Activated gamma-delta T cell (primary cell): ENCODE measurements at places on chromosomes 7 and 10.

GRCh38 chr10:79268742-79269141 is 78.5 kb upstream of the PPIF start:
- no peak for DNase-seq

DNA sequence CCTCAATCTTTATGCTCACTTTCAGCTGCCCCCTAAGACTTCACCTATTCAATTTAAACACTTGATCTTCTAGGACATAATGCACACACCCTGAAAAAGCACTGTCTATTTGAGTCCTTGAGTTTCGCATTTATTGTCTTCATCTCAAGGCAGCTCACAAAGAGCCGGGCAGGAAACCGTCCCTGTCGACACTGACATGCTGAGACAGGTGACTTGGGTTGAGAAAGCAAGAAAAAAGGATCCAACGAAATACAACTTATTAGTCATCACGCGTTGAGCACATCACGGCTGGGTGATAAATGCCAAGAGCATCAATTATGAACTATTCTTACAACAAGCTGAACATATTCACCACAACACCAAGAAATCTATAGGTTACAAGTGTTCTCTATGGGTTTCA is 91.1 kb downstream of the CALN1 start:
- DNase-seq = no peak

DNA sequence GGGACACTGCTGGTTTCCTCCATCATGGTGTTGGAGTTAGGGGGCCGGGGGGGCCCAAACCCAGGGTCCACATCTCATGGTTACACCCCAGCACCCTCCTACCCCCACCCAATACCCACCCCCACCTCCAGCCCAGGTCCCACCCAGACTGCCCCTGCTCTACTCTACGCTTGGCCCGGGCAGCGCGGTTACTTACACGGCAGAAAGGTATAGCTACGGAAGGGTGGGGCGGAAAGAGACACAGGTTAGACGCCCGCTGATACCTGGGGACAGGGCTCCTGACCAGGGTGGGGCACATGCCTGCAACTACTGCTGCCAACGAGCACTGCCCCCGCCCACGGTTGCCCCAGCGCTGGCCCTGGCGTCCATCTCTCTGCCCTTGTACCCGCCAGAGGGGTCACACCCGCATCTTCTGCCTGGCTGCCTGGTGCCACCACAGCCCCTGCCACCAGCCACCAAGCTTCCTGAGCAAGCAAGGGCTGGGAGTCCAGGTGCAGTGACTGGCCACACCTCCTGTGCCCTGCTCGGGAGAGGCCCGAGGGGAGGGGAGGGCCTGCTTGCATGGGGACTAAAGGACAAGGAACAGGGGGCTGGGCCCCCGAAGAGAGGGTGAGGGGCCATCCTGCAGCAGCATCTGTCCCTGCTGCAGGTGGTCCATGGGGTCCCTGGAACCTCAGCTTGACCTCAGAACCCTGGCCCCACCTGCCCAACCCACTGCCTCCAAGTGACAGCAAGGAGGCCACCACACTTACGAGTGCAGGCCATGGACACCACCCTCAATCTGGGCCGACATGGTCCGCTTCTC is 16.1 kb downstream of the IMPDH1 start:
- no peak for DNase-seq

DNA sequence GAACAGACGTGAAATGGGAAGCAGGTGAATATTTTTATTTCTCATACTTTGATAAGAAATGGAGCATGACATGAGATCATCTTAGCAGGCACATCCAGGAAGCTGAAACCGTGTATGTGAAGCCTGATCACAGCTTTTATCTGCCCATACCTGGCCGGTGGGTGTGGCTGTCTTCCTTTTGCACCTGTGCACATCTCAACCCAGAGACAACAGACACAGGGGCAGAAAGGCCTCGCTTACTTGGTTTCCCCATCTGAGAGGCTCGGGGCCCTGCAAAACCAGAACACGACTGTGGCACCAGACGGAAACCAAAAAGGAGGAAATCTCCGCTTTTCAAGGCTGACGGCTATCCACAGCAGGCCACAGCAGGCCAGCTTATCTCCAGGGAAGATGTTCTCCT is 116.4 kb downstream of the TCERG1L start:
- no peak for DNase-seq

DNA sequence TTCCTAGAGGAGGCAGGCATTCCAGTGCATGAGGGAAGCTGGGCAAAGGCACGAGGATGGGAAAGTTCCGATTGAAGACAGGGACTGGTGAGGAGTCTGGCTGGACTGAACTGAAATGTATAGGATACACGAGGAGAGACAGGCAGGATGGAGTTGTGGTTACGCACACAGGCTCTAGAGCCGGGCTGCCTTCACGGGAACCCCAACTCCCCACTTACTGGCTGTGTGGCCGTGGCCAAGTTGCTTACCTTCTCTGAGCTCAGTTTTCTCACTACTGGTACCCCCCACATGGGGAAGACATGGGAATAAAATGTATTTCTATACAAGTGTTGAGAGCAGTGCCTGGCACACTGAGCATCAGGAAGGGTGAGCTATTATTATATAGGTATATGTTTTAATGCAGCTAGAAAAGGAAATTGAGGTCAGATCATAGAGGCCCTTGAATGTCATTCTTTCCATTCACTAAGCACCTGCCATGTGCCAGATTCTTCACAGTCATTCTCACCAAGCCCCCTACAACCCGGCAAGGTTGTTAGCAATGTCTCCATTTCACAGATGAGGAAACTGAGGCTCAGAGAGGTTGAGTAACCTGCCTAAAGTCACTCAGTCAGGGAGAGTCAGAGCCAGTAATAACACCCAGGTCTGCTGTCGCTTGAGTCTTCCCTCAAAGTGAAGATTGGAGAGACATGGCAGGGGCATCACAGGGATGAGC is 9.7 kb downstream of the CHST3 start:
- no peak for DNase-seq

DNA sequence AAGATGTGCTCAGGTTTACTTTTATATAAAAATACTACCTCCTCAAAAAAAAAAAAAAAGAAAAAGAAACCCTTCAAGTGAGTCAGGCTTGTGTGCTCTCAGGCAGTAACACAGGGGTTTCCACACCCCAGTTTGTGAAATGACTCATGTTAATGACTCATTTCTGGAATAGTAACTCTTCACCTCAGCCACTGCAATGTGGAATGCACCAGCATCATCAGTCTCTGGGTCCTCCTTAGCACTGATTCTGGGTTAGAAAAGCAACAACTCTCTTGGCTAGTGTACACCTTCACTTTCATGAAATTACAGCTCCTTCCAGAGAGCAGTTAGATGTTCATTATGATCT is 110.6 kb downstream of the EMX2 start:
- DNase-seq = no peak

DNA sequence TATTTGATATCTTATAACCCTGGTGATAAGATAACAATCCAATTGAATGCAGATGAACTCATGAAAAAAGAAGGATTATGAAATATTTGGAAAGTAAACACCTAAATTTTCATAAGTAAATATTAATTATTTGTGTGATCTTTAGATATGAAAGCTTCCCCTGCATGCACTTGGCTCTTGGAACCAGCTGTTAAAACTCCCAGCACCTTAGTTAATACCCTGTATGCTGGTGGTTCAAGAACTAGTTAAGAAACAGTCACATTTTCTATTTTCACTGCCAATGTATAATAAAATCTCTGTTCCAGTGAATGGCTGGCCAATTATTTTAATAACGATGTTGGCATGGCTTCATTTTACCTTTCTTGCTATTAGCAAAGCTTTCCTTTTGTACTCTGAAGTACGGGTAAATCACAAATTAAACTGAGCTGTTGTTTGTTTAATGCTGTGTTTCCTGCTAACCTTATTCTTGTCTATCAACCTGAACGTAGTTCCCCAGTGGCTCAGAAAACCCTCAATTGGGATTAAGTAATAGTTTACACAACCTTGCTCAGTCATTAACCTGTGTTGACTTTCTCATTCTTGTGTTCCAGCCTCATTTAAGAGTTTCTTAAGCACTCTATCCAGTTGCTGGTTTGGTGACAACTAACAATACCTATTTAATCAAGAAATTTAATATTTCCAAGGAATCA is 38.9 kb downstream of the MET start:
- DNase-seq = no peak

DNA sequence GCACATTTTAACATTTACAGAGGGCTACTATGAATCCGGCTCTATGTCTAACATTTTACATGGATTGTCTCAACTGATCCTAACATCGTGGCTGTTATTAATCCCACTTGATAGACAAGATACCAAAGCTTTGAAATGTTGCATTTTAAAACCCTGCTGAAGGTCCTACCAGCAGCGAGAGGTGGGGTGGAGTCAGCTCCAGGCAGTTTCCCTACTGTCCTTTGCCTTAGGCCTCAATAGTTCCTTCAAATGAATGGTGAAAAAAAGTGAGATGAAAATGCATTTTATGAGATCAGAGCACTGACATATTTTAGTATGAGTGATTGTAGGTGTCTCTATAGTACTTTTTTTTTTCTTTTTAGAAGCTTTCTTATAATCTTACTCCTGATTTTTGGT is 26.6 kb downstream of the BAIAP2L1 start:
- no peak for DNase-seq

DNA sequence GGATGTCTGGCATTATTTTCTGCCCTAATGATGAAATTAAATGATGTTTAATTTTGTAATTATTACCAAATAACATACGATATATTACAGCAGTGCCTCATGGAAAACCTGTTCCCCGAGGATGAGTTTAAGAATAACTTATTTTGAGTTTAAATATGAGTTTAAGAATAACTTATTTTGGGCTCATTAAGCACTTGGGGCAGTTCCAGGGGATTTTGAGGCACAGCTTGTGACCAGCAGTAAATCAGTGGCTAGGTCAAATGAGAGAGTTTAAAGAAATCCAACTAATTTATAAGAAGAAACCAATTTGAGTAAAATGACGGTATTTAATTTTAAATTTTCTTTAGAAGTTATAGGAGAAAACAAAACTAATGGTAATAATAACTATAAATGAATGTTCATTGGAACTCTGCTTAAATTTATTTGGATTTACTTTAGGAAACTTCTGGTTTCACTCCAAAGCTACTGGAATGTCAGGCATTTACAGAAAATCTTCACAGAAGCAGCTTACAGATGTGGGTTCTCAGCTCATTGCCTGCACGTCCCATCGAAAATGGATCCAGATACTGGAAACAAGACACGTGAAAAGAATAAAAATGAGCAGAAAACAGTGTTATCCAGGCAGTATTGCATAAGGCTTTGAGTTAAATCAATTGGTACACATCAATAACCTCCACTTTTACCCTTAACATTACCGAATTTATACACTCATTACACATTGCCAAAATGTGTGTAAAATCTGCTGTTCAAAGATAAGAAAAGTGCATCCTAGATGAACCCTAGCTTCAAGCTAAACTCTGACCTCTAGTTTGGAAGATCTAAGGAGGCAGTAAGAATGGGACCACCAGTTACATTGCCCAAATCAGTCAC is 784.5 kb upstream of the IGFBP3 start:
- DNase-seq = no peak

DNA sequence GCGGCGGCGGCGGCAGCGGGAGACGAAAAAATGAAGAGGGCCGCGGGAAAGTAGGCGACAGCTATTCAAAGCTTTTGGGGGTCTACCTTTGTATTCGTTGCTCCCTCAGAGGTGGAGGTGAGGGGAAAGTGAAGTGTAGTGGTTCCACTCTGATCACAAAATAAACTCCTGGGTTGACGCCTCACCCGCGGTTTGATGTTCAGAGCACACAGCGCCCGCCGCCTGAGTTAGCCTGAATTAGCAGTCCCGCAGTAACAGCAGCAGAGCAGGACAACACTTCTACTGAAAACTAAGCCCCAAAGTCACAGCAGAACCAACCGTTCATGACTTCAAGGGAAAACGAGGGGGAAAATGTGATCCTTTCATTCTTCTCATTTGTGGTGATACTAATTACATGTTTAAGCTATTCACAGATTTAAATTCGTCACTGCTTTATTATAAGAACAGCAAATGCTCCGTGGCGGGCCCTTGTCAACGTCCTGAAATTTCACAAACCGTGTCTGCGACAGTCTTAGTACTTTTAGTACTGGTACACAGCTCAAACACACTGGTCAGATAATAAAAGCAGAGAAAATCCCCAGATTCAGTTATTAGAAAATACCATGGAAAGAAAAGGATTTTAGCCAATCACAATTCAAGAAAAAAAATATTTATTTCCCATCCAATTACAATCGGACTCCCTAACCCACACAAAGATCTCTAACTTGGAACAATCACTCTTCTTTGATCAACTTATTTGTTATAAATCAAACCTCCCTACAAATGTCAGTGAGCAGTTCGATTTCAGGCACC is 563 bp upstream of the JMJD1C start:
- no peak for DNase-seq

GRCh38 chr10:61284222-61284890 is 168.8 kb downstream of the TMEM26 start:
- no peak for DNase-seq

- DNase-seq = no peak
Observed at GRCh38 chr10:36446881-36447280, 678.5 kb upstream of the ANKRD30A start.

DNA sequence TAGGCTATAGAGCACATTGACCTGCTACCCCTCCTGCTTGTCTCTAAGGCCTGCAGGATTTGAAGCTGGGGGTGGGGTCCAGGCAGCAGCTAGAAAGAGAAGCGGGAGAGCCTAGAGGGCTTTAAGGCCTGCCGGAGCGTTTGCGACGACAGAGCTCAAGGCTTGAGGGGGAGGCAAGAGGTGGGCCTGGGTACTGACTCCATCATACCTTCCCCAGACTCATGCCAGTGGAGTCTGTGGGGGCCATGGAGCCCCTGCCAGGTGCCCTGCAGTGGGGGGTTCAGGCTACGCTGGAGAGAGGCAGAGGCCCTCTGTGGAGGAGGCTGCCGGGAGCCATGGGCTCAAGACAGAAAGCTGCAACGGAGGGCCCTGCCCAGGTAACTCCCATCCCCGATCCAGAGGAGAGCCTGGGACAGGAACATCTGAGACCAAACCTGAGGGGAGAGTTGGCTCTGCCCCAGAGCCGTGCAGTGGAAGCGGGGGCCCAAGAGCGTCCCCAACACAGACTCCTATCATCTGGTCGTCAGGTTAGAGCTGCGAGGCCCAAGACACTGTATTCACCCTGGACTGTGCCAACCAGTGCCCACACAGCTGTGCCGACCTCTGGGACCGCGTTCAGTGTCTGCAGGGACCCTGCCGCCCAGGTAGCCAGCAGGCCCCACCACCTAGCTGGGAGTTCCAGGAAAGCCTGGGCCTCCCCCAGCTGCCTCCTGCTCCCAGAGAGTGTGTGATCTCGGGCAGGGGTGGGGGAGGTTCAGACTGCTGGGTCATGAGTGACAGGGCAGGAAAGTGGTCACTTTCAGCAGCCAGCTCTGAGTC is 13.2 kb upstream of the ZNF862 start:
- DNase-seq = no peak

DNA sequence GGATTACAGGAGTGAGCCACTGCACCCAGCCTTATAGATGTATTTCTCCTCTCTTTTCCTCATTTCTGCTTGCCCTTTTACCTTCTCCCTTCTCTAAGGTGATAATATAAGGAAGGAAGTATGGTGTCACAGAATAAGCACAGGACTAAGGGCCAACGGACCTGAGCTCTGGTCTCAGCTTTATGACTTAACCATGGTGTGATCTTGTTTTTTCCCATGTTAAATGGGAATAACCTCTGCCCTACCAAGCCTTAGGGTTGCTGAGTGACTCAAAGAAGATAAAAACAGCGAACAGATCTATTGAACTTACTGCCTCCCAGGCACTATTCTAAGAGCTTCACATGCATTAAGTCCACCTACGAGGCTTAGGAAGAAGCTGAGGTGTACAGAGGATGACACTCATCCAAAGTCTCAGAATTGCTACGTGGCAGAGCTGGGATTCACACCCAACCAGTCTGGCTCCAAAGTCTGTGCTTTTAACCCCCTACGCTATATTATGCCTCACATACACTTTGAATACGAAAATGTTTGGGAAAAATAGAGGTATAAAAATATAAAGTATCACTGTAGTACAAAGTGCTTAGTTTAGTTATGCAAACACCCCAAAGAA is 5.6 kb downstream of the UROS start:
- DNase-seq = no peak
